HCEC 1CT (cell line): ENCODE measurements at places on chromosomes 6 and 20.

GRCh38 chr6:69647726-69648125 lies 149.1 kb downstream of the LMBRD1 start:
- no peak for DNase-seq

DNA sequence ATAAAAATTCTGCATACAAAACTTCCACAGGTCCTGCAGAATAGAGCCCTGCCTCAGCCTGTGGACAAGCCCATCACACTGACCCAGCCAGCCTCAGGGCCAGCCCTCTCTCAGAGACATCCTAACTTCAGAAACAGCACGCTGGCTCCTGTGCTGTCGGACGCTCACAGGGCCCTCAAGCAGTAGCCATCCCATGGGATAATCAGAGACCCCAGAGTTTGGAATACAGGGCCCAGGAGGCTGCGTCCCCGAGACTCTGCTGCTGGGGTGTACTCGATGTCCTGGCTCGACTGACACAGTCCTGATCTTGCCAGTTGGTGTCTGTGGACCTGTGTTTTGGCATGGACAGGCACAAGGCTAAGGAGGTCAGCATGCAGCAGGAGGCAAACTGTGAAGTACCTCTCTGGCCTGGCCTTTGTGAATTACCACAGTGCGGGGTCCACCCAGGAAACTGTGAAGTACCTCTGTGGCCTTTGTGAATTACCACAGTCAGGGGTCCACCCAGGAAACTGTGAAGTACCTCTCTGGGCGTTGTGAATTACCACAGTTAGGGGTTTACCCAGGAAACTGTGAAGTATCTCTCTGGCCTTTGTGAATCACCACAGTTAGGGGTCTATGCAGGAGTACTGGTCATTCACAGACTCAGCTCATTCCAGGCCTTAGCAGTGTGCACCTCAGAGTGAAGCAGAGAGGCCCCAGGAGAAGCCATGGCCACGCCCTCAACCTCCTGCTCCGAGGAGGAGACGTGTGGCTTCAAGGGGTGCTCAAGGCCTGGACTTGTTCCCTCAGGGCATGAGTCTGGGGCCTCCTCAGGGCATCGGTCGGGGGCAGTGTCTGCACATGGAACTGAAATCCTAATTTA lies 212.4 kb downstream of the SYNDIG1 start:
- no peak for DNase-seq

DNA sequence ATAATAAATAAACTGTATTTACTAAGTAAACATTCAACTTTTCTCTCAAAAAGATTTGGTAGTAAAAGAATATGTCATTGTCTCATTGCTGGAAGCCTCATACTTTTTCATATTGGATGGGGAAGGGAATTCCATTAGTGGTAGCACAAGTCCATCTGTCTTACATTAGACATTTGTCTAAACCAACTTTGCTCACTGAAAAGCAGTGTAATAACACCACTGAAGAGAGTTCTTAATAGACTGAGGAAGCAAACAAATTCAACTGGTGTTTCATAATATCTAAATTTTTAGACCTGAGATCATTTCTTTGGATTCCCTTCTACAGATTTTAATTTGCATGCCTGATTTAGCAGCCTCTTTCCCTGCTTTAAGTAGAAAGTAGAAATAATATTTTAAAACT lies 62.7 kb downstream of the PLCB1 start:
- DNase-seq, result no peak

GRCh38 chr6:136607932-136608772 lies 57.9 kb upstream of the MAP7 start:
- peak; percentile 58 for DNase-seq

DNA sequence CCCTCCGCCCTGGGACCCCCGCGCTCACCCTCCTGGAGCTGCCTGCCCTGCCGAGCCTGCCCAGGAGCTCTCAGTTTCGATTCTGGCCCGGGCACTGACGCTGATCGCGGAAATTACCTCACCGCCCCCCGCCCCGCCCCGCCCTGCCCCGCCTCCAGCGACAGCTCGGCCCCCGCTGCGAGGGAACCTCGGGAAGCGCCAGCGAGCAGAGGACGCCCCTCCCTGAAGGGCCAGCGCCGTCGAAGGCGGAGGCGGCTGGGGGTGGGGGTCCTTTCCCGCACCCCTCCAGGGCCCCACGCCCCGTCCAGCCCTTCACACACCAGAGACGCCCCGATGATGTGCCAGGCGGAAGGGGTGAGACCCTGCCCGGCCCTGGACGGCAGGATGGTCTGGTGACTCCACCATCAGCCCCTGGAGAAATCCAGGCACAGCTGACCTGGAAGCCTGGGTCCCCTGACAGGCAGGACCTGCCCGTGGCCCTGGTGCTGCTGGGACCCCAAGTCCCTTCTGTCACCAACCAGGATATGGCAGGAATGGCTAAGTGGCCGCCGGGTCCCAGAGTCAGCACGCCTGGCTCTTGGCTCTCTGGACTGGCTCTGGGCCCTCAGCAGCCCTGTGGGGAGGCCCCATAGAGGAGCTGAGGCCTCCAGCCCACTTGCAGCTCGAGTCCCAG lies at the start of gene HELZ2:
TSS of gene HELZ2 (minus strand) at position 84 of the 673 bp plus-strand sequence. CDS start 1,854 bp downstream, outside the sequence.
- DNase-seq, result peak; percentile 60

DNA sequence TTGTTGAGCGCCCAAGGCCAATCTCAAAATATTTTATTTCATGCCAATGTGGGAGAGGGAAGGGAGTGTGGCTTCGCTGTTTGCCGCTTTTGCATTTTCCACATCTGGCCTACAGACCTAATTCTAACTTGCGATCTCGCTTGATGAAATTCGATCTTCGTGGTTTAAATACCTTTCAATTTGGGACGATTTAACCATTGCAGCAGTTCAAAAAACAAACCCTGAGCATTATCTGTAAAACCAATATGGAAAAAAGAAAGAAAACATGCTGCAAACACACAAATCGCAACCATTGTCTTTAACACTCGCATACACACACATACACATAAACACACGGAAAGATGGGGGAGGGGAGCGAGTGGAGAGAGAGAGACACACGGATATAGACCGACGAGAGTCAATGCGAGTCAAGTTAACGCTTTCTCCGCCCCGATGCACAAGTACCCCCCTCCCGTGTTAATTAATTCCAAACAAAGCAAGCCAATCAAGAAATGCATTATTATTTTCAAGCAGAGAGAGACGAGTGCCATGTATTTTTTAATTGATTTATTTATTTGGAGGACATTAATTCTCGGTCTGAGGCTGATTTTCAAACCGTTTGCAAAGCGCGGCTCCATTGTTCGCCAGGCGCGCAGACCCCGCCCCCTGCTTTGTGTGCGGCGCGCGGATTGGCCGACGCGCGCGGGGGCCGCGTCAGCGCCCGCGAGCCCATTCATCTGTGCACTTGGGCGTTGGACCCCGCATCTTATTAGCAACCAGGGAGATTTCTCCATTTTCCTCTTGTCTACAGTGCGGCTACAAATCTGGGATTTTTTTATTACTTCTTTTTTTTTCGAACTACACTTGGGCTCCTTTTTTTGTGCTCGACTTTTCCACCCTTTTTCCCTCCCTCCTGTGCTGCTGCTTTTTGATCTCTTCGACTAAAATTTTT lies at the start of gene MARCKS:
TSS of gene MARCKS (plus strand) at position 721 of the 931 bp plus-strand sequence. CDS start 401 bp downstream, outside the sequence.
- DNase-seq, result peak; percentile 90

GRCh38 chr20:32285621-32286371 lies 8.3 kb downstream of the KIF3B start:
- DNase-seq, result no peak

DNA sequence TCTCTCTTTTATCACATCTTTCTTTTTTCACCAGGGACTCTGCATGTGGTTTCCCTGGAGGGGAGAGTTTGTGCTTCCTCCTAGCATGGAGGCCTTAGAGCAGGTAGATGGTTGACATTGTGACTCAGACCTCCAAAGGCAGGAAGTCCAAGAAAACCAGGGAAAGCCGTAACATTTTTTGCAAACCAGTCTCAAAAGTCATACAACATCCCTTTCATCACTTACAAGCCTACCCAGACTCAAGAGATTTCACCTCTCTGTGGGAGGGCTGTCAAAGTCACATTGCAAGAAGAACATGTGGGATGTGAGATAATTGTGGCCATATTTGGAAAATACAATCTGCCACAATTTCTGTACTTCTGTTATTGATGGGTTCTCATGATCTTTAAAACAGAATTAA lies 46.2 kb downstream of the SNRNP48 start:
- DNase-seq, result no peak

DNA sequence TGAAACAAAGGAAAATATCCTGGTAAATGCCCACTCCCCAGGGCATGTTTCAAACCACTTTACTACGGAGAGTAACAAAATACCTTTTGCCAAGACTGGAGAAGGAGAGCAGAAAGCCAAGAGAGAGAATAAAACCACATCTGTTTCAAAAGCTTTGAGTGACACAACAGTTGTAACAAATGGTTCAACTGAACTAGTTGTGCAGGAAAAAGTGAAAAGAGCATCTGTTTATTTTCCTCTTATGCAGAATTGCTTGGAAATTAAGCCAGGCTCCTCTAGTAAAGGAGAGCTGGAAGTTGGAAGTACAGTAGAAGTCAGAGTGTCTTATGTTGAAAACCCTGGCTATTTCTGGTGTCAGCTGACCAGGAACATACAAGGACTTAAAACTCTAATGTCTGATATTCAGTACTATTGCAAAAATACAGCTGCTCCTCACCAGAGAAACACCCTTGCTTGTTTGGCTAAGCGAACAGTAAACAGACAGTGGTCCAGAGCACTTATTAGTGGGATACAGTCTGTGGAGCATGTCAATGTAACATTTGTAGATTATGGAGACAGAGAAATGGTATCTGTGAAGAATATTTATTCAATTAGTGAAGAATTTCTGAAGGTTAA lies 2.6 kb downstream of the TDRD6 start:
- DNase-seq, result no peak

DNA sequence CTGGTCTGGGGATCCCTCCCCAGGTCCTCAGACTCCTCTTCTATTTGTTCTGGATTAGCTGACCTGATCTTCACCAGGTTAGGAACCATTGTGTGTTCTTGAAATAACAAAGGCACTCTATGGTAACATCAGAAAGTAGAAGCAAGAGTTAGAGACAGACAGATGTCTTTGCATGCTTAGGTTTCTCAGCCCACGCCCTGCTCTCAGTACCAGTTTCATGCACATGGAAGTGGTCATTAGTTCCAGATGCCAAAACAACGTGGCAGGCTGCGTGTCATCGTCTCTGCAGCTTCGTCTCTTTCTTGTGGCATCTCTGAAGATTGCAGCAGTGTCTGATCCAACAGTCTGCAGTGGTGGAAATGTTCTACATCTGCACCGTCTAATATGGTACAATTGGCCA lies 89.4 kb downstream of the PACRG start:
- no peak for DNase-seq

DNA sequence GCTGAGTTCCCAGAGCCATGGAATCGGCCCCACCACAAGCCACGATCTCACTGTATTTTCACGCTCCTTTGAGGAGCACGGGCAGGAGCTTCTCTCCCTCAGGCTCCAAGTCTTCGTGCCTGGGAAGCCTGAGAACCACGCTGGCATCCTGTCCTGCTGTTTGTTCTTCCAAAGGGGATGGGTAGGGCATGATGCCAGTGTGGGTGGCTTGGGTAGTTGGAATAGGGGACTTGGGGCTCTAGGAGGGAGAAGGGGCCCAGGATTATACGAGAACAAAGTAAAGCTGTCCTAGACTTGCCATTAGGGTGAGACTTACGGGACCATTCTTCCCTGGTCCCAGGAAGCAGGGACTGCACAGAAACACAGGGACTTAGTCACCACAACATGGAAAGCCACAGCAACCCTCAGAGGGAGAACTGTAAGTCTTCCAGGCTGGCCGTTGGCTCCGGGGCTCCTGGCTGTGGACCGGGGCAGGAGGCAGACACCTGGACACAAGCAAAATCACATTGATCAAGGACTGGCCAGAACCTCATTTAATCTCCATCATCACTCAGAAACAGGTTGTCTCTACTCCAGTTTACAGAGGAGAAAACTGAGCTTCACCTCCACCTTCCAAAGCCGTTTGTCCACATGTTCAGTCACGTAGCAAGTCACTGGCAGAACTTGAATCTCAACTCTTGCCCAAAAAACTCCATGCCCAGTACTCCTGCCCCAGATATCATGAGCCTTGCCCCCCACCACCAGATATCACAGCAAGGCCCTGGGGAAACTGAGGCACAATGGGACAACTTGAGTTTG lies 1.3 kb downstream of the CCN5 start:
- no peak for DNase-seq

GRCh38 chr20:10987651-10988383 lies 314.0 kb upstream of the JAG1 start:
- DNase-seq, result no peak

GRCh38 chr6:21180155-21180554 lies 413.4 kb upstream of the SOX4 start:
- DNase-seq, result no peak

DNA sequence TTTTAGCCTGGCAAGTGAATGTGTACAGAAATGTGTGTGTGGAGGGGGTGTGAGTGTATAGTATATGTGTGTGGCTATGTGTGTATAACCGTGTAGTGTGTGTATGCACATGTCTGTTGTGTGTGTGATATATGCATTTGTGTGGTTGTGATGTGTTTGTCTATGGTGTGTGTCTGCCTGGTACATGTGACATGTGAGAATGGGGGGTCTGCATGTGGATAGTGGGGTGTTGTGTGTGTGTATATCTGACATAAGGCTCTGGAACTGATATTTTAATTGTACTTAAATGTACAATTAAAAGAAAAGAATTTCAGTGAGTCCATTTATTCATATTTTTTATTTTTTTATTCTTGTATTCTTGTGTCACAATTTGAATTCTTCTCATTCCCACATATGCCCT lies 57.2 kb upstream of the CNR1 start:
- no peak for DNase-seq

GRCh38 chr6:43723737-43724295 lies 36.2 kb upstream of the MRPS18A start:
- peak; percentile 45 for DNase-seq

GRCh38 chr20:8796088-8796660 lies 272.7 kb upstream of the PLCB4 start:
- DNase-seq, result no peak

DNA sequence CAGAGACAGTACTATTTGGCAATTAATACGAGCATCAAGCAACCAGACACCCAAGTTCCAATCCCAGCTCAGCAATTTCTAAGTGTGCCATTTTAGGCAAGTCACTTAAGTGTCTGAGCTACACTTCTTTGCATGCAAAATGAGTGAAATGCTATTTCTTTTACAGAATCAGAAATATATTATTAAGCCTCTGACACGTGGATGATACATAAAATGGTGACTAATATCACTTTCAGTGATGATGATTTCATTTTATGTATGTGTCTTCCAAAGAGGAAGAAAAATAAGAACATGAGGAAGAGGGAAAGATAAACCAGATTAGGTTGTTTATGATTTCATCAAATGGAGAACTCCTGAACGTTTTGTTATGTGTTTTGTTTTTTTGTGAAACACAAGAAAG lies 158.6 kb downstream of the TSHZ2 start:
- no peak for DNase-seq

GRCh38 chr6:82365016-82365795 lies 1.6 kb downstream of the TPBG start:
- DNase-seq, result peak; percentile 26
